Activated CD8-positive, alpha-beta memory T cell treated with anti-CD3 and anti-CD28 coated beads for 4 hours (primary cell): ENCODE measurements at places on chromosomes 2 and 18.

- DNase-seq: no peak
Measured at GRCh38 chr2:215626812-215627281, 191.0 kb upstream of the FN1 start.

GRCh38 chr2:217905395-217905794 lies 97.4 kb downstream of the TNS1 start:
- no peak for DNase-seq

DNA sequence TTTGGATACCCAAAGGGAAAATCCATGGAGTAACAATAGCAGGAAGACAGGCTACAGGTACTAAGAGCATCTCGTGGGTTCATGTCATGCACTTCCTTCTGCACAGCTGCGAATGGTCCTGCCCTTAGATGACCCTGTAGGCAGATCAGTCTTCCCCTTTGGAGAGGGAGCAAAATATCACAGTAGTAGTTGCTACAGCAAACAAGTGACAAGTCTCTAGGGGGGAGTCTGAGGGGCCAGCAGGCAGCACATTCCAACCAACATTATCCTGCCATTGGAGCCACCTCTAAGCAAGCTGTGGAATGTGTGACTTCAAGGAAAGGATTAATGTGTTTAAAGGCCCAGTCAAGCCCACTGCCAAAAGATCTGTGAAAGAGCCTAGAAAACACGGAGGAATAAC lies 273.2 kb upstream of the PARD3B start:
- DNase-seq: no peak

DNA sequence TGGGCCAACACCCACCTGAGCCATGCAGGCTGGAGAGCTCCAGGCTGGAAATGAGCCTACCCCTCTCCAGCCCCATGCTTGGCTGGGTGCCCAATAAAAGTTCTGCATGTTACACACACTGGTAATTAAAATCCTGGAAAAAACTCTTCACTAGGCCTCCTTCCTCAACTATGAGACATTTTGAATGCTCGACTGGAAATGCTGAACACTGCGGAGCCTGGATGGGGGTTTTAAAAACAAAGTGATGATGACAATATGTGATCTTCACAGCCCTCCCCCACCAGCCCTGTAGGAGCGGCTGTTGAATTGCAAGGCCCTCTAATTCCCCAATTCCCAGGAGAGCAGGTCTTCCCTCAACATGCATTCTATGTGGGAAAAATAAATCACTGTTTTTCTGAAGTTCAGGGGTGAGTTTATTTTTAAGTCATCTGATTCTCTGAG lies 179.2 kb downstream of the TTC32 start:
- DNase-seq: no peak

DNA sequence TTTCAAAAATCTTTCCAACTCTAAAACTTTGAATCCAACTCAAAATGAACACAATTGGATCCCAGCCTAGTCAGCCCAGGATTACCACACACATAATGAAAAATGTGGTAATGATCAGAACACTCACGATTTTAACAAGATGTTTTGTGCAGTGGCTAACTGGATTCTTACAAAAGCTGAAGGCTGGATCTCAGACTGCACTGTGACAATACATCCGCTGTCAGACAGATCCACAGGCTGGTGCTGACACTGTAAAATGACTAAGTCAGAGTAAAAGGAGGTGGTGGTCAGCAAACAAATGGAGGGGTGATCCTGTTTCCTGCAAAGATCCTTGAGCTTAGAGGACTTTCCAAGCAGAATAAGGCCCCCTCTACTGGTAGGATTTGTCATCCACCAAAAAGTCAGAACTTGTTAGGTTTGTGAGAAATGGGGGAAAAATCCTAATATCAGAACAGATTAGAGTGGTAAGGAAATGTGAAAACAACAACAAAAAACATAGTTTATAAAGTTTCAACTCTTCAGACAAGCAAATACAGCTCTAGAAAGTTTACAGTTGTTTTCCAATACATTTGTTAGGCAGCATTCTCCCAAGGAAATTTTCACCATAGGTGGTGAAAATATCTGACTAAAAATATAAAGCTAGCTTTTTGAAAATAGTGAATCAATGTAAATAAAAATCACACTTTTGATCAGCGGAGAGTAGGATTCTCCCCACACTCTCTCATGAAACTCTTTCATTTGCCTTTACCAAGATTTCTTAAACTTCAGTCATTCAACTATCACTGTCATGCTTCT lies 211.9 kb downstream of the AGPS start:
- DNase-seq: no peak

GRCh38 chr2:27264253-27264752 lies 1.5 kb upstream of the SLC30A3 start:
- DNase-seq: no peak

GRCh38 chr2:227293531-227293930 lies 31.5 kb upstream of the MFF start:
- no peak for DNase-seq

DNA sequence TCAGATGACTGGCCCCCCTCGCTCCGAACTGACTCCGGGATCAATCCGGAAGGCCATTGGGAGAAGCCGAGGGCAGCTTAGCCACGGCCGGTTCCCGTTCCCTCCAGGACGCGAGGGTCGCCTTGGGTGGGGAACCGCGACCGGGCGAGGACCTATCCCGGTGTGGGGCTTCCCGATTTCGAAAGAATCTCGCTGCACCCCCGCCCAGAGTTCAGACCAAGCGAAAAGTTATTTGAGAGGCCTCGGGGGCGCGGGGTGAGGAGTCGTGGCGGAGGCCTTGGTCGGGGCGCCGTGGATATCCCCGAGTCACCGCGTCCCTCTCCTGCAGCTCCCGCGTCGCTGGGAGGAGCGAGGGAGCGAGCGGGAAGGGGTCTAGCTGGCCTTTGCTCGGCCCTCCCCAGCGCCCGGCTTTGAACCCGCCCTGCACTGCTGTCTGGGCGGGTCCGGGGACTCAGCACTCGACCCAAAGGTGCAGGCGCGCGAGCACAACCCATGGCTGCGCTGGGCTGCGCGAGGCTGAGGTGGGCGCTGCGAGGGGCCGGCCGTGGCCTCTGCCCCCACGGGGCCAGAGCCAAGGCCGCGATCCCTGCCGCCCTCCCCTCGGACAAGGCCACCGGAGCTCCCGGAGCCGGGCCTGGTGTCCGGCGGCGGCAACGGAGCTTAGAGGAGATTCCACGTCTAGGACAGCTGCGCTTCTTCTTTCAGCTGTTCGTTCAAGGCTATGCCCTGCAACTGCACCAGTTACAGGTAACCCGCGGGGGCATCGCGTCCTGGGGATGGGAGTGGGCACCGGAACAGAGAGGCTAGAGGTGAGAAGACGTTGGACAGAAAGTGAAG lies at the start of gene CYP27A1:
Gene CYP27A1, plus strand, starts transcription at position 457 of the 837 bp plus-strand sequence. Its CDS starts 36 bp downstream, at position 493.
- DNase-seq: no peak

DNA sequence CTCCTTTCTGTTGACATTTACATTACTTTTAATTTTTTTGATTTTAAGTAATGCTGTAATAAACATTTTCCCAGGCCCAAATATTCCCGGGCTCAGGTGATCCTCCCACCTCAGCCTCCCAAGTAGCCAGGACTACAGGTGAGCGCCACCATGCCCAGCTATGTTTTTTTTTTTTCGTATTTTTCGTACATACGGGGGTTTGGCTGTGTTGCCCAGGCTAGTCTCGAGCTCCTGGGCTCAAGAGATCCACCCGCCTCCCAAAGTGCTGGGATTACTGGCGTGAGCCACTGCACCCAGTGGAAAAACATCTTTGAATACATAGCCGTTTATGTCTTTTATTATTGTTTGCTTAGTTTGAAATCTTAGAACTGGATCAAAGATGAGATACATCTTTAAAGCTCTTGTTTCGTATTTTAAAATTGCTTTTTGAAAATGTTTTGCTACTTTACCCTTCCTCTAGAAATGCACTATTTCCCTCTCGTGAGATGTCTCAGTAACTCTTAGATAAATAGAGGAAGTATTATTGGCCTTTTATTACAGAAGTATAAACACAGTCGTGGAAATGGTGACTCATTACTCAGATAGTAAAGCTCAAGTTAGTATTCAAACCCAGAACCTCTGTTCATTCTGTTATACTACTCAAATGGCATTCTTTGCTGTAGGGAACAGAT lies 2.4 kb downstream of the SMCHD1 start:
- DNase-seq: no peak

GRCh38 chr2:230202430-230203109 lies 17.2 kb downstream of the SP110 start:
- no peak for DNase-seq

DNA sequence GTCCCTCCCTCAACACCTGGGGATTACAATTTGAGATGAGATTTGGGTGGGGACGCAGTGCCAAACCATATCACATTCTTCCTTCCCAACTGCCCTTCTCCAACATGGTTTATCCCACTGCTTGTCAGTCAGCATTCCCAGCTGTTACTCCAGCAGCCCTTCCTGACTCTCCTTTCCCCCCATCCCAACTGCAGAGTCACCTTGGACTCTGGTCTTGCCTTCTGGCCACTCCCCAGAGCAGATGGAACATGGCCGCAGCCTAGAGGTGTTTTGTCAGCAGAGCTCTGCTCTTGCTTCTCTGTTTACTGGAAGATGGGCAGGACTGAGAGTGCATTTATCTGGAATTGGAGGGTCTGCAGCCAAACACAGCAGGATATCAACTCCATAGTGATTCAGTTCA lies 51.2 kb upstream of the MEX3C start:
- DNase-seq: no peak

DNA sequence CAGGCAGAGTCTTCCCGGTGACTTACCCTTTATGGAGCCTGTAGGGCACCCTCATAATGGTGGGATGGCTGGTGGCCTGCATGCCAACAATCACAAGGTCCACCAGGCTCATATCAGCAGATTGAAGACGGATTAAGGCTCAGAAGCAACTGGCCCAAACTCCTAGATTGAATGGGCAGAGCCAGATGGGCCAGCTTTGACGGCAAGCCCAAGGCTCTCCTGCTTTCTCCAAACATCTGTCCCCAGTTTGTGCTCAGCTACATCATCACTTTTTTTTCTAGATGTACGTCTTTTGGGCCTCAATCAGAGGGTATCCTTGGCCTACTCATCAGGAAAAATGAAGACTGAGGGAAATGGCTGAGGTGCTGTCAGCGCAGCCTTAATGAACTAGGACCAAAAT lies 114.6 kb downstream of the VIT start:
- no peak for DNase-seq

- DNase-seq: no peak
Measured at GRCh38 chr18:11570073-11570588, 39.3 kb upstream of the SLC35G4 start.

DNA sequence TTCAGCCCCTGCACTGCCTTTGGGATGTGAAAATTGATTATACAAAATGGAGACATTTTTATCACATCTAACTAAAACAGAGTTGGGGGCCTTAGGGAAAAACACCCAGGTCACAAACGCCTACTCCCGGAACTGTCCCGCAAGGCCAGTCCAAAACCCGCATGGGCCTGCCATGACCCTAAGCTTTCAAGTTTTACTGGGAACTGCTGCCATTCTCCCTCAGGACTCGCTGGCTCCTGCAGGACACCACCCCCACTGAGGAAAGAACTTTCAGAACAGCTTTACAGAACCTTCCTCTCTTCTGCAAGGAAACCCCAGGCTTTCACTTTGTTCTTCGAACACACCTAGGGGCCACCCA lies 320.4 kb upstream of the HS6ST1 start:
- DNase-seq: no peak

DNA sequence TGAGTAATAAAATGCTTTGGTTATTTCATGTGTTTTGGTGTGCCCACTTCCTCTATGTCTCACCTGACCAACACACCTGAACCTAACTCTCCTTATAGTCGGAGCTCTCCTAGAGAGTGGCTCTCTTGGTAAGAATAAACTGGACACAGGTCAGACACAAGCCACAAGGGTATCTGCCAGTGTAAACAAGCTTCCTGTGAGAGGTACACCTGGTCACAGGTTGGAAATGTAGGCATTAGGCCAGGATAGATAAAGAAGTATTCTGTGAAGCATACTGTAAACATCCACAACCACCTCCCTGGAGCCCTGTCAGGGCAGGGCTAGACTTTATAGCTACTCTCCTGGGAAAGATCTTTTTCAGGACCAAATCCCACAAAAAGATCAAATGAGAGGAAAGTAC lies 69.4 kb downstream of the ZDBF2 start:
- no peak for DNase-seq
